ENCODE measurements at places on chromosomes 5 and 9.

GRCh38 chr5:171521219-171521633 lies 101.8 kb downstream of the FGF18 start:
- no peak for DNase-seq

- DNase-seq = no peak
Observed at GRCh38 chr9:127627494-127627855, 15.4 kb downstream of the STXBP1 start.

DNA sequence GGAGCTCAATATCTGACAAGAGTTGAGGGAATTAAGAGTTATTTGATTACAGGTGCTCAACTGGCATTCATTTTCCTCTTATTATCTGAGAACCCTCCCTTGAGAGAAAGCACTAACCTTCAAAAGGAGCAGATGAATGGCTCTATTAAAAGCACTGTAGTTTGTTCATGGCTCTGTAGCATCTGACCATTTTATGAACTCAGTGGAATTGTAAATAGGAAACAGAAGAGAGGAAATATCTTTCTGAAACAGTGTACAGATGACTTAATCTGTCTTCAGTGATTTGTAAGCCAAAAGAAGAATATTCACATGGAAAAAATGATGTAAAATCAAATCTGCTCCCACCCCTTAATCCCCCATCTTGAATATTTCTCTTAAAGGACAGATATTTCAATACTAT lies 810.4 kb upstream of the GRAMD2B start:
- no peak for DNase-seq

DNA sequence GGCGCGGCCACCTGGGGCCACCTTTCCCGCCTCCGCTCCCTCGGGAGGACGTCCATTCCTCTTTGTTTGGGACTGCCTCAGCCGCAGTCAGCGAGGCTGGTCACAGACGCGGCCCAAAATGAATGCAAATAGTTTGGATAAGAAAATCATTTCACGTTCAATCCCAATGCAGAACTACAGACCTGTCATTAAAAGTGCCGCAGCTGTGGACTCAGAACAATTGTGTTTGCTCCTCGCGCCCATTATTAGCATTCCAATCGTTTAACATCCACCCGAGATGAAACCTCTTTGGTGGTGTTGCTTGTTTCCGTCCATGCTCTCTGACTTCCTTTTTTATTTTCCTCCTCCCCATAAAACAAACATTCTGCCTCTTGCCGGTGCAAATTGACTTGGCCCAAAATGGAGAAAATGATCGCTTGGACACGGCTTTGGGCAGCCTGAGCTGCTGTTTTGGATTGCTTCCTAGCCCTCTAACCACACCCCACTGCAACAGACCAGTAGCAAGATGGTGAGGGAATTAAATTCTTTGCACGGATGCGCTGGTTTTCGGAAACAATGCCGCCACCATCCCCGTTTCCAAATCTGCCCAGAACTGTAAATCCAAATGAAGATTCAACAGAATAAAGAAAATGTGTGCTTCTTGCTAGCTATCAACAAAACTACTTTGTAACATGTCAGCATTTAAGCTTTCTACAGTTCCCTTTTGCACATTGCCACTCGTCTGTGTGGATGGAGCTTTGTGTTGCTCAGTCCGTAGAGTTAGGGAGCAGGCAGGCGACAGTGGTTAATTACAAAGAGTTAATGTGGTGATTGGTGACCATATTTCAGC lies 784 bp downstream of the NLN start:
- no peak for DNase-seq

DNA sequence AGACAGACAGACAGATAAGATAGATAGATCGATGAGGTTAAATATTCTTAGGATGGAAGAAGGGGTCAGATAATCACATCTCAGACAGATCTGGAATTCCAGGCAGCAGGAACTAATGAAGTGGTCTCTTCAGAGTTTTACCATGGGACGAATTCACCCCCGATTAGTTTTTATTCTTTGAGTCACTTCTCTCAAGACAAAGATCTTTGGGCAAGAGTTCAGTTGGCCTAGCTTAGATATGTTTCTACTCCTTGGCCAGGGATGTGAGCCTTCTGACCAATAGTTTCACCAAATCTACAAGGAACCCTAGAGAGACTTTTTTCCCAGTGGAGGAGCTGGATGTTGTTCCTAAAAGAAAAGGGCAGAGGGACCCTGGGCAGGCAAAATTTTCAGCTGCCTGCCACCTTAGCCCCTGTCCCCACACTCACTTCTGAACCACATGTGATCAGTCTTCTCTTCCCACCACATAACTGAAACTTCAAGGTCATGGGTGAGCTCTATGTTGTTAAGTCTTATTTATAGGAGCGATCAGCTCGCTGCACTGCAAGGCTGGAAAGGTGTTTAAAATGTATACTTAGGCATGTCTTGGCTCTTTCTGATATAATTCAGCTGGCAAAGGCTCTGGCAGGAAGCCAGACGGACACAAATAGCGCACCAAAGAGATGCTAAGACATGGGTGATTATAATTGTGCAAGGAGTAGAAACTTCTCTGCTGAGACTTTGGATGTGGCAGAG lies 132.9 kb downstream of the PALM2AKAP2 start:
- DNase-seq = no peak

GRCh38 chr5:113151641-113152379 lies 175.2 kb downstream of the DCP2 start:
- DNase-seq = no peak

DNA sequence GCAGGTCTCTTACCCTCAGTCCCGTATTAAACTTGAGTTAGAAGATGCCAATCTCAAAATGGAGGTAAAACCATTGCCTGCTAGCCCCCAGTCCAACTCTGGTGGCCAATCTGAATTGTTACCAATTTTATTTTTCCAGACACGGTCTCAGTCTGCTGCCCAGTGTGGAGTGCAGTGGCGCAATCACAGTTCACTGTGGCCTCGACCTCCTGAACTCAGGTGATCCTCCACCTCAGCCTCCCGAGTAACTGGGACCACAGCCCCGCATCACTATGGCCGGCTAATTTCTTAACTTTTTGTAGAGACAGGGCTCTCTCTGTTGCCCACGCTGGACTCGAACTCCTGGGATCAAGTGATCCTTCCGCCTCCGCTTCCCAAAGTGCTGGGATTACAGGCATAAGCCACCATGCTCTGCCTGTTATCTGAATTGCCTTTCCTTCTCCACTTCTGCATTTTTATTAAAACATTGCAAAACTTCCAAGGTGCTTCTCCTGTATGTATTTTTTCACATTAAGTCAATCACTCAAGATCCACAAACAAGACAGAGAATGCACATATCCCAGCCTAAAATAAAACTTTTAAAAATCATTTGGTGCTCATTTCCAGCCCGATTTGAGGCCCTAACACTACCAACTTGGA lies 2.3 kb downstream of the FANCC start:
- DNase-seq = no peak

- no peak for DNase-seq
Observed at GRCh38 chr9:113331780-113332179, 8.3 kb downstream of the WDR31 start.
